Lower lobe of right lung (tissue), 2 donors: ENCODE measurements at places on chromosomes 11 and 22. TPM values are rescaled to one million over a fixed set of nuclear protein-coding genes. Genes with fewer than 3 reads are reported as not detected.

The MRGPRG gene
- not detected for total RNA-seq

The RSF1 gene
- total RNA-seq, result 59.6 TPM

The USP2 gene
- 5.1 TPM for total RNA-seq

The DDIAS gene
- total RNA-seq, result 13.3 TPM

The CHRM1 gene
- total RNA-seq, result 6.8 TPM

The CCDC34 gene
- total RNA-seq, result 4.5 TPM

The TPH1 gene
- 0.18 TPM for total RNA-seq

DNA sequence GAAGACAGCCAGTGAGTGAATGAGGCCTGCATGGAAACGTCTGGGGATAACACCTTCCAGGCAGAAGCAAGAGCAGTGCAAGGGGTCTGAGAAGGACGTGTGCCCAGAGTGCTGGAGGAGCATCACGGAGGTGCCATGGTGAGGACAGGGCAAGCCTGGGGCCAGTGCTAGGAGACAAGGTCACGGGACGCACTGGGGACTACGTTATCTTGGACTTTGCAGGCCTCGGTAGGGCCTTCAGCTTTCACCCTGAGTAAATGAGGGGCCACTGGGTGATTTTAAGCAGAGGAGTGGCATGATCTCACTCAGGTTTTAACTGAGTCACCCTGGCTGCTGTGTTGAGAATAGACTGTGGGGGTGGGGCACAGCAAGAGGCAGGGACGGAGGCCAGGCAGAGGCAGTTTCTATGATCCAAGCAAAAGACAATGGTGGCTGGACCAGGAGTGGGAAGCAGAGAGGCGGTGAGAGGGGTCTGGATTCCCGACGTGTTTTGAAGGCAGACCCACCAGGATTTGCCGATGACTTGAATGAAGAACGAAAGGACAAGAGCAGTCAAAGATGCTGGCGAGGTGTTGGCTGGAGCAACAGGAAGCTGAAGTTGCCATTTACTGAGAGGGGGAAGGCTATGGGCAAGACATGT lies 102.7 kb upstream of the PARVA start:
- DNase-seq, result no peak

GRCh38 chr11:13276454-13276831 lies 1.1 kb upstream of the BMAL1 start:
- DNase-seq, result no peak

DNA sequence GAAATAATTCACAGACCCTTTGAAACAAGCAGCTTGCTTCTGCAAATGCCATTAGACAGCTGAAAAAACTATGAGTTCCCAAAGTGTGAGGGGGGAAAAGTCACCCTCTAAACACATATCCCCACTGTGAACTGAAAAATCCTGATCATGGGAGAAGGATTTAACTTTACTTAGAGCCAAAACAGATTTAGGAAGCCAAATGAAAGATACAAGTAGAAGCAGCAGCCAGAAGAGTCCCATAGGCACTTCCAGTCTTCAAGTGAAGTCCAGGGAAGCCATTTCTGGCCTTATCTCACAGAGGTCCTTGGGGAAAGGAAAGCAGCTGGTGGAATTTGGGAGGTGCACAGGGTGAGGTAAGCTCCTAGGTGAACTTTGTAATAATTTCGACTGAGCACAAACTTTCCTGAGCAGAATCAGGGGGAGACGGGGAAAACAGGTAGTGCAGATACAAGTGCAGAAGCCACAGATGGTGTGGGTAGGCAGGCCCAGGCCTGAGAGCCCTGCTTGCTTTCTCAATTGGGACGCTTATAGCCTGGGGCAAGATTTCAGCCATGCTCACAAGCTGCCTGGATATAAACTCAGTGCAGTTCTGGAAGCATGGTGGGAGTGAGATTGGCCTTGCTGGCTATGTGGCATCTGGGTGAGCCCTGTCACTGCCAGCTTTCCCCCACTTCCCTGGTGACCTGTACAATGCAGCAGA lies 44.8 kb downstream of the GAS2 start:
- DNase-seq, result no peak

- no peak for DNase-seq
Measured at GRCh38 chr22:41538583-41538982, 5.7 kb downstream of the POLR3H start.

GRCh38 chr22:28883917-28884746 lies 760 bp downstream of the ZNRF3 start:
- peak; percentile 65 for DNase-seq

- DNase-seq, result no peak
Measured at GRCh38 chr22:47888817-47889216, 1126.4 kb downstream of the TBC1D22A start.

- DNase-seq, result no peak
Measured at GRCh38 chr11:72009156-72009555, 10.4 kb downstream of the IL18BP start.

GRCh38 chr22:46148336-46148735 lies 2.0 kb upstream of the PPARA start:
- no peak for DNase-seq

- DNase-seq, result no peak
Measured at GRCh38 chr22:44404341-44405020, 91.7 kb upstream of the SHISAL1 start.

GRCh38 chr22:50621948-50622722 lies 5.8 kb downstream of the ARSA start:
- no peak for DNase-seq

- DNase-seq, result peak; percentile 40
Measured at GRCh38 chr11:1843098-1843473, 4.3 kb downstream of the TNNI2 start.

GRCh38 chr11:127567237-127567932 lies 566.8 kb upstream of the KIRREL3 start:
- no peak for DNase-seq

- DNase-seq, result no peak
Measured at GRCh38 chr11:109752212-109752825, 330.3 kb downstream of the C11orf87 start.

DNA sequence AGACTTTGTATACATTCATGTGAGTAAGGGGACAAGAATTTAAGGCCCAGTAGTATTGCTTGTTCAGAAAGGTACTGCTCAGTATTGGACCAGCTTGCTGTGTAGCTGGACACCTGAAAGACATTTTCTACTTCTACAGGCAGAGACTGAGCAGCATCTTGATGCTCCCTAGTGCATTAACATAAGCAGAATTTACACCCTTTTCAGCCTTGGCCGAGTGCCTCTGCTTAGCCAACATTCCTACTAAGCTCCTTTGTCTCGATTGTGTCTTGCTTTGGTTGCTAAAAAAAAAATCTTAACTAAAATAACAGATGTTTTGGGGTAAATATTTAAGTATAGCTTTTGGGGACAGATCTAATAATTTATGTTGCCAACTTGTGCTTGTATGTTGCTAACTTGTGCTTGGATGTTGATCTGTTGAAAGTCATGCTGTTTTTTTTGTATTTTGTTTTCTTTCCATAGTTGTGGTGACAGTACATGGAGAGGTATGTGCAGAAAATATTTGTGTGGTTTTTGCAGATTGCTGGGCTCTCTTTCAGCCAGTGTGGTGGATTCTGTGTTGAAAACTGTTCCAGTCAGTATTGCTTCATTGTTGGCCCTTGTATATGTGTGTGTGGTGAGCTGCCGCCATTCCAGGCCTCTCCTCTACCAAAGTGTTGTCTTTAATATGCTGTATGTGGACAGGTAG lies 3.7 kb downstream of the PTS start:
- no peak for DNase-seq

- DNase-seq, result peak; percentile 71
Measured at GRCh38 chr11:2099516-2100349, 39.5 kb downstream of the IGF2 start.

GRCh38 chr11:69697469-69697843 lies 6.4 kb downstream of the FGF19 start:
- DNase-seq, result no peak

GRCh38 chr11:95531116-95531515 lies 258.5 kb downstream of the FAM76B start:
- no peak for DNase-seq

GRCh38 chr11:112655371-112655770 lies 305.8 kb upstream of the NCAM1 start:
- peak; percentile 56 for DNase-seq

GRCh38 chr11:40293655-40294348 lies 1165.7 kb downstream of the LRRC4C start:
- DNase-seq, result peak; percentile 55

- peak; percentile 90 for DNase-seq
Measured at GRCh38 chr22:50531962-50532674, 2.3 kb upstream of the TYMP start.

GRCh38 chr22:23012081-23012622 lies 58.2 kb upstream of the GNAZ start:
- DNase-seq, result no peak

DNA sequence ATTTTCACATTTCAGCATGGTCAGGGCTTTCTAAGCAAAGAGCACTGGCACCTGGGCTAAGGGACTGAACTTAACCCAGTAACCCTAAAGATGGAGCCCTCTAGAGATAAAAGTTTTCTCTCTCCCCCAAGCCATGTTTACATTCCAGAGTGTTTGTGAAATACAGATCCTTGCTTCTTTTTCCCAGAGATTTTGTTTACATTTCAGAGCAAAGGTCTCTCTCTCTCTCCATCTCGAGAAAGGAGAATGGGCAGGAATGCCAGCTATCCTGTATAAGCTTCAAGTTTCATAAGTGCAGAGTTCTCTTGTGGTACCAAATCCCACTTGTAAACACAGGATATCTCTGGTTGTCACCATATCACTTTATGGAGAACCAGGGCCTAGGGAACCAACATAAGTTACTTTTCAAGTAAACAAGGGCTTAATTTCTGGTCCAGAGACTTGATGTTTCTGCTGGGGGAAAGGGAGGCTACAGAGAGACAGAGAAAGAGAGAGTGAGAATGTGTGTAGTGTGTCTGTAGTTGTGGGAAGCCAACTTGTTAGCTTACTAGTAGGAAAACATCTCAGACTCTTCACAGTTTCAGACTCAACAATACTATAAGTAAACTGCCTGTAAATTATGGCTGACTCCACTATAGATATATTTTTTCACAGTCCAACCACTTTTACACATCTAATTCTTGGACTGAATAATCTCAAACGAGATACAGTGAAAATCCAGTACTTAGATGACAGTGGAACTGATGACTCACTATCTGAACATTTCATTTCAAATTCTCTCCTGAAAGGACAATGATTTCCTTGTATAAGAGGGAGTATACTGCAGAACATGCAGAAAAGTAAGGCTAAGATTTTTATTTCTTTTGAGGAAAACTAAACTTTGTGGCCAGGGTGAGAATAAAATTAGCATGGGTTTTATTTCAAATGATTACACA lies 76.2 kb downstream of the ARHGAP32 start:
- DNase-seq, result no peak

GRCh38 chr11:130761560-130762220 lies 154.6 kb downstream of the SNX19 start:
- no peak for DNase-seq

GRCh38 chr11:30853439-30853838 lies 267.3 kb upstream of the MPPED2 start:
- DNase-seq, result no peak
